ENCODE measurements at places on chromosomes 6 and 20. TPM values are rescaled to one million over a fixed set of nuclear protein-coding genes. Genes with fewer than 3 reads are reported as not detected.

Gene KLHDC3
- 52.4 TPM for total RNA-seq

Gene FERMT1
- total RNA-seq = 80.4 TPM

Gene WFDC2
- 12.0 TPM for total RNA-seq

Gene CAGE1
- under 0.01 TPM for total RNA-seq

Gene SNX5
- 146 TPM for total RNA-seq

Gene ETV7
- under 0.01 TPM for total RNA-seq

Gene COL9A1
- total RNA-seq = not detected

Gene PRL
- total RNA-seq = not detected

Gene GPANK1
- 20.2 TPM for total RNA-seq

Gene PGK2
- not detected for total RNA-seq

Gene IER3
- total RNA-seq = 273 TPM

Gene ARHGAP40
- total RNA-seq = 0.68 TPM

Gene ZFP57
- under 0.01 TPM for total RNA-seq

Gene EPB41L1
- 16.7 TPM for total RNA-seq

Gene CEP162
- total RNA-seq = 6.5 TPM

Gene FILIP1
- total RNA-seq = under 0.01 TPM
